Progenitor cell of endocrine pancreas (in vitro differentiated cells): ENCODE measurements at places on chromosomes 16 and 17. TPM values are rescaled to one million over a fixed set of nuclear protein-coding genes. Genes with fewer than 3 reads are reported as not detected.

Gene RBL2
- total RNA-seq, result 37.7 and 39.1 TPM in 2 replicates

Gene CLEC18A
- total RNA-seq, result 3.4 and 4.1 TPM in 2 replicates

Gene PRAC1
- total RNA-seq, result not detected in 2 replicates

Gene ZNF500
- total RNA-seq, result 23.5 and 23.9 TPM in 2 replicates

Gene RNF157
- 43.5 and 45.9 TPM in 2 replicates for total RNA-seq

Gene CDH13
- 0.07 and 0.38 TPM in 2 replicates for total RNA-seq
